AML-193 (cell line): ENCODE measurements at places on chromosomes 5 and 9.

DNA sequence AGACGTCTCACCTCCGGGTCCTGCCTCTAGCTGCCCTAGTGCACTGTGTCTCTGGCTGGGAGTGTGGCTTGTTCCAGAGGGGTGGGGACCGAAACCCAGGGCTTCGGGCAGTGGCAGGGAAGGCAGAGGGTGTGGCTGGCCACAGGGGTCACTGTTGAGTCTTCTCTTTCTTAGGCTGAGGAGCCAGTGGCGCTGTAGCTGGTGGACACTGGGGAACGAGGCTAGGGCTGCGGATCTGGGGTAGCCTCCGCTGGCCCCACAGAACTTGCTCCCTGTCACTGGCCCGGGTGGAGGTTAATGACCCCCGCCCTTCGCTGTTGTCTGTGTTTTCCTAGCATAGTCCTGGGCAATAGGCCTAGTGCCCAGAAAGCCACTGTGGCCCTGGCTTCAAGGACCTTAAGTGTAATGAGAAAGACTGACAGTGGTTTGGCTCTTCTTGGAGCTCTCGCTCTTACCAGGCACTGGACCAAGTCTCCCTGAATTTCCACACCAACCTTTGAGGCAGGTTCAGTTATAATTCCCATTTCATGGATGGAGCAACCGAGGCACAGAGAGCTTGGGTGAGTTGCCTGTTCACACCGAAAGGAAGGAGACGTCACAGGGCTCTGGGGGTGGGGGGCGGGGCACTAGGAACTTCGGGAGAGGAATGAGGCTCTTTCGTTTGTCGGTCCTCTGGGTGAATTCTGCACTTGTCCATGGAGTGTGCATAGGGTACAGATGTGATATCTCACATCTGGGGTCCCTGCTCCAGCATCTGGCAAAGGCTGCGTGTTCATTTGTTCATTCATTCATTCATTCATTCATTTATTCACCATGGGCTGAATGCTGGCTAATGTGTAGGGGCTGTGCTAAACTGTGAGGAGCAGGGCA lies 4.8 kb upstream of the IER5L start:
- peak; percentile 26 for DNase-seq

DNA sequence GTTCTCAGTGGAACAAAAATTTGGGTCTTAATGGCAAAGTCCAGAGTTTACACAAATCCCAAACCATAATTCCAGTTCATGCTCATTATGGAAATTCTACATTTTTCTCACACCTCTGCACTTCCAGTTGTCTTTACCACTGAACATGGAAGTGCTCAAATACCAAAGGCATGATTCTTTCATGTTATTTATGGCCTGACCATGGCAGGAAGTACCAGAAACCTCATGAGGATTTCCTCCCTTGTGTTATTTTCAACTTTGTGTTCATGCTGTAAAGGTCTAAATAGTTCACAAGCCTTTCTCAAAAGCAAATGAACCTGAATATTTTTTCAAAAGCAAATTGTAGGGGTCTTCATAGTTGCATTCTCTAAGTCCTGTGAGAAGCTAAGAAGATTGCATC lies 82.0 kb upstream of the ITGA1 start:
- DNase-seq: no peak

- no peak for DNase-seq
These were observed 30.4 kb downstream of the RANBP17 start for GRCh38 chr5:170892196-170892595.

DNA sequence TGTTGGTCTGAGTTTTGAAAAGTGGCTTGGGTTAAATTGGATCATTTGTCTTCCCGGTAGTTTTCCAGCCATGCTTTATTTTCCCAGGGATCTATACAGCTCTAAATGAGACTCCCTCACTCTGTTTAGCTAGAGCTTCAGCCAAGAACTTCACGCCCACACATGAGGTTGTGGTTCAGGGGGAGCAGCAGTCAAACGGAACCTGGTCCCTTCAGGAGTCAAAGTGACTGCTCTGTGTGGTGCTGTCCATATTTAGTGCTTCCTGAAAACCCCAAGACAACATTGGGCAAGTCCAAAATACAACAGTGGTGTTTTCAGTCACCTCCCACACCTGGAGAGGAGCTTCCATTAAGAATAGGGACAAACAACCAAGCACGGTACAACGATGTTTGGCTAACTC lies 90.5 kb downstream of the ANKH start:
- no peak for DNase-seq

- no peak for DNase-seq
These were observed 49.0 kb downstream of the NPR3 start for GRCh38 chr5:32760091-32760509.

- DNase-seq: no peak
These were observed 277.6 kb downstream of the SEMA5A start for GRCh38 chr5:9268226-9268625.

GRCh38 chr9:91393826-91394225 lies 29.8 kb downstream of the NFIL3 start:
- no peak for DNase-seq

- DNase-seq: no peak
These were observed 43.9 kb downstream of the SLC46A2 start for GRCh38 chr9:112846528-112847488.

GRCh38 chr5:142095035-142095434 lies 13.5 kb upstream of the NDFIP1 start:
- no peak for DNase-seq

DNA sequence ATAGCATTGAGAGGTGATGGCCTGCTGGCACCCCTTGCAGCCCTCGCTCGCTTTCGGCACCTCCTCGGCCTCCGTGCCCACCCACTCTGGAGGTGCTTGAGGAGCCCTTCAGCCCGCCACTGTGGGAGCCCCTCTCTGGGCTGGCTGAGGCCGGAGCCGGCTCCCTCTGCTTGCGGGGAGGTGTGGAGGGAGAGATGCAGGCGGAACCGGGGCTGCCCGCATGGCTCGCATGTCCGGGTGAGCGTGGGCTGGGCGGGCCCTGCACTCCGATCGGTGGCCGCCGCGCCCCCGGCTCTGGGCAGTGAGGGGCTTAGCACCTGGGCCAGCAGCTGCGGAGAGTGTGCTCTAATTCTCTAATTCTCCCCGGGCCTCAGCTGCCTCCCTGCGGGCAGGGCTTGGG lies 101.1 kb downstream of the KIF4B start:
- DNase-seq: no peak

DNA sequence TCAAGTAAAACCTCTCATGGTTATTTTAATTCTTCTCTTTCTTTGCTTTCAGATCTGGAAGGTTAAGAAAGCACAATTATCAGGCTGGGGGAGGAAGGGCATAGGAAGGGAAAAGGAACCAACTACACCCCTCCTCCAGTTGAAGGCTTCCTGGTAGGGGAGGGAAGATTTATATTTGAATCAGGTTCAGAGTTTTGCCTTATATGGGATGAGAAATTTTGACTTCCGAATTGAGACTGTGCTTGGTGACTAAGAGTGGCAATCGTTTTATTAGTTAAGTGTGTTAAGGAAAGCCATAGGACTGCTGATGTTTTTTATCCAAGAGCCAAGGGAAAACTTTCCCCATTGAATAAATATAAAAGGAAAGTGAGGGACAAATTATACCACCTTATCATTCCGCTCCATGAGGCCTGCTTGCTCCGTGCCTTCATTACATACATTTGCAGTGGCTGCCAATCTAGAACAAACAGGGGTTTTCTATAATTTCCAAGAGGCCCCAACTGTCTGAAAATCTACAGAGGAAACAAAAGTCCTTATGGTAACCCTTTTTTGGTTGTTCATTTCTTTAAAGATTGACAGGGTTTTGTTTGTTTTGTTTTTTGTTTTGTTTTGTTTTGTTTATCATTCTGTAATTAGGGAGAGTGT lies 115.7 kb upstream of the EPB41L4A start:
- no peak for DNase-seq

- DNase-seq: no peak
These were observed at the start of gene GLRA1 for GRCh38 chr5:151924564-151925301. Gene GLRA1 (minus strand): TSS chr5:151924851. CDS start chr5:151924549, 302 bp downstream.

DNA sequence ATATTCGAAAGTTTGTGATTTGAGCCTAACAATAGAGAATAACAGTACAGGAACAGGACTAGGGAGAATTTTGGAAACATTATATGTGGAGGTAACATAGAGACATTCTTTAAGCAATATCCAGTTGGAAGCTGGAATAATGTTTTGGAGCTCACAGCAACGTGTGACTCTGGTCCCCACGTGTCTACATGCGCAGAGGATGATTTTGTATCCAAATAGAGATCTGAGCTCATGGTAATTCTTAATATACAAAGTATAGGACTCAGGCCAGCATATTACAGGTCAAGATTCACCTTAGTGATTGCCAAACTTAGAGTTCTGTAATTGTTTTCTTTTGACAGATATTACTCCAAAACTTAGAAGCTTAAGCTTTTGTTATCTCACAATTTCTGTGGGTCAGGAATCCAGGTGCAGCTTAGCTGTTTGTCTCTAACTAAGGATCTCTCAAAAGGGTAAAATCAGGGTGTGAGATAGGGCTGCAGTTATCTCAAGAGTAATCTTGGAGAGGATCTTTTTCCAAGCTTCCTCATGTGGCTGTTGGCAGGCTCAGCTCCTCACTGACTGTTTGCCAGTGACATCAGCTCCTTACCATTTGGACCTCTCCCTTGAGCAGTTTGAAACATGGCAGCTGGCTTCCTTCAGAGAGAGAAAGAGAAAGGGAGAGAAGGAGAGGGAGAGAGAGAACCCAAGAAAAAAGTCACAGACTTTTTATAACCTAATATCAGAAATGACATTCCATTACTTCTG lies 272.0 kb upstream of the ZNF462 start:
- DNase-seq: no peak

- DNase-seq: no peak
These were observed 9.7 kb downstream of the RAD1 start for GRCh38 chr5:34905564-34905963.

GRCh38 chr5:54743997-54744788 lies 226.6 kb downstream of the SNX18 start:
- DNase-seq: peak; percentile 75

DNA sequence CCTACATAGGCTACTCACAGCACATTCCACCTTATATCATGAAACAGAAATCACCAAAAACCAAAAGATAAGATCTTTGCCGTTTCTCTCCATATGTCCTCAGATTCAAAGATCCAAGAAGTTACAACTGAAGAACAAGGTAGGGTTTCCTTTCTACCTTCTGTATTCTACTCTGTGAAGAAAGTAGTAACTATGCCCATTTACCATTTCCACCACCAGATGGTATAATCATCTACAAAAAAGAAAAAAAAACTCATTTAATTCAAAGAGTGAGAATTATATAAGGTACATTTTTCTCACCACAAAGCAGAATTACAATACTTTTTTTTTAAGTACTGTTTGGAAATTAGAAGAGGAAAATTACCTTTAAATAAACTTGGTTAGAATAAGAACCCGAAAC lies 172.6 kb upstream of the PTGER4 start:
- DNase-seq: peak; percentile 31

DNA sequence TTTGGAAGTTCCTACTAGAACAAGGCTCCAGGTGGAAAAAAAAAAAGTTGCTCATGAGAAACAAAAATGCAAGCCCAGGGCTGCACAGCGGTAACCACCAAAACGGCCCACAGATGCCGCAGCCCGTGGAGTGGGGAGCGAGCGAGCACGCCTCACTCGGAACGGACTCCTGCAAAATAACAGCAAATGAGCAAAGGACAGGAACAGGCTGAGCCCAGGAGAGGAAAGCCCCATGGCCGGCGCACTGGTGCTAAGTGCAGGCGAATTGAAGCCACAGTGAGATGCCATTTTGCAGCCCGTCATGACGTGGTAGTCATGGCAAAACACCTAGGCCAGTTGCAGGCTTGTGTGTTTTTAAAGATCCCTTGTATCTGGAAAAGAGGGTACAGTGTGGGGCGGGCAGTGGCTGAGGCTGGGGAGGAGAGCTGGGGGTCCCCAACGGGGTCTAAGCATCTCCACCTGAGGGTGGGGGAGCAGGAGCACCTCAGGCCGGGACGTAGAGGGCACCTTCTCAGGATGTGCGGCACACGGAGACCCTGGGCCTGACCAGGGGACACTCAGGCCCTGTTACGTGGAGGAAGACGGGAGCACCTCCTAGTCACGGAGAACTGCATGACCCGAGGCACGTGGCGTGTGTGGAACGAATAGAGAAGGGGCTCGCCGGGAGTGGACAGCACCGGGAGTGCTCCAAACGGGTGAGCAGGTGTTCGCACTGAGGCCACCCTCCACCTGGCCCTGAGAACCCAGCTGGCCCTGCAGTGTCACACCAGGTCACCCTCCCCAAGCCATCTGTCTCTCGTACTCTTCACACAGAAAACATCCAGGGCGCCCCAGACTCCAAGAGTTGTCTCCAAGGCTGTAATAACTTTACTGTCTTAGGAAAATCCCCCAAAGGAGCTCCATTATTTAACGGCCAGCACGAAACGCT lies 10.7 kb downstream of the GRM6 start:
- no peak for DNase-seq

DNA sequence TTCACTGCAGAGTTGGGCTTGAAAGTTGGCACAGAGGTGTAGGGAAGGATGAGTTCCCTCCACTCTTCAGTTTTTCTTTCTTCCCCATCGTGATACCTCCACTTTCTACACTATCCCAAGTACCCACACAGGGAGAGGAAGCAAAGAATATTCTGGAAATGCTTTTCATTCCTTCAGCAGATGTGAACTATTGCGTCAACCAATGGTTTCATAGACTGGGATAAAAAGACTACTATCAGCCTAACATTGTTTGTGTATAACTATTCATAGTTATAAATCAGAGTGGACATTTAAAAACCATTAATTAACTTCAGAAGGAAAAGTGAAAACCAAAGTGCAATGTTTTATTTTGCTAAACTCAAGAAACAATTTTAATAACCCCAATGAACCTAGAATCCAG lies 63.6 kb upstream of the MAMDC2 start:
- no peak for DNase-seq

DNA sequence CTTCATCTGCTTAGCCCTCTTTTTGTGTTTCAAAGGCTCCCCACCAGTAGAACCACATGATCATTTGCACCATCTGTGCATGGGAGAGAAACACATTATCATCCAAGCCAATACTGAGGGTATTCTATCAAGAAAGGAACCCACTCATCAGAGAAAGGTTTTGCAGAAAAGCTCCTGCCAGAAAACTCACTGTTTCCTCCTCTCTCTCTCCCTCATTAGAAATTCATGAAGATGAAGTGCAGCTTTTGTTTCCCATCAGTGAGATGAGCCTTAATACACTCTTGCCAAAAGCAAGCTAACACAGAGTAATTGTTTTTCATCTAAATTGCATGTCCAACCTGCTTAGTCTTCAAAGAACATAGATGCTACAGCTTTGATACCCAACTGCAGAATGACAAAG lies 142.4 kb upstream of the GRAMD2B start:
- DNase-seq: no peak

GRCh38 chr9:104868687-104869404 lies 59.1 kb downstream of the ABCA1 start:
- DNase-seq: peak; percentile 31

DNA sequence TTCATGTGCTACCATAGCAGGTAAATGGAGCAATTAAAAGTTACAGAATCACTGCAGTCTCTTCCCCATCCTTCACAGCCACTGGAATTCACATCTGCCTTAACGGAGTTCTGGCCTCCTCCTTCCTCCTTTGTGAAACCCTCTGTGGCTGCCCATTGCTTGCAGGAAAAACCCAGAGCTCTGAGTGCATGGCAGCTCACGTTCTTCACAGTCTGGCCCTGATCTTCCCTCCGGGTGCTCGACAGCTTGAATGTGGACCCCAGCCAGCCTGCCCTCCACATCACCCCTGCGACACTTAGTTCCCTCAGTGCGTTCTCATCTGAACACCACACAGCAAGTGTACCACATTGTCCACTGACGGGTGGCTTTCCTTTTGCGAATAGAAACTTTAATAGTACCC lies 63.2 kb upstream of the RUFY1 start:
- no peak for DNase-seq
